ENCODE measurements at places on chromosomes 3 and 15.

DNA sequence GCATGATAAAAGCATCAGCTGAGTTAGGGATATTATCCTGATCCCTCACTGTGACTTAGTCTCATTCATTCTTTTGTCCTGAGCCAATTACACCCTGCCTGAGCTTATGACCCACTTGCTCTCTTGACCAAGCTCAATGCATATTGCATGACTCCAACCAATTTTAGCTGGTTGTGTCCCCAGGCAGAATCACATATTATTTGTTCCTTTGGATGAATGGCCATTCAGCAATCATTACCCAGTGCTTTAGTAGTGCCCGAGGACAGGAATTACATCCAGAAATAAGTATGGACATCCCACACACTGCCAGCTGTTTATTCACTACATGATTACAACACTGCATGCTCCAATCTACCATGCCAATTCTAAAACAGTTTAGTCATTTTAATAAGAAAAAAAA, 322.5 kb downstream of the ZBBX start:
- no peak for DNase-seq

GRCh38 chr15:56199038-56199437, 44.6 kb downstream of the RFX7 start:
- no peak for DNase-seq

- DNase-seq, result no peak
Measured at GRCh38 chr15:92116330-92116729, 262.8 kb downstream of the SLCO3A1 start.

DNA sequence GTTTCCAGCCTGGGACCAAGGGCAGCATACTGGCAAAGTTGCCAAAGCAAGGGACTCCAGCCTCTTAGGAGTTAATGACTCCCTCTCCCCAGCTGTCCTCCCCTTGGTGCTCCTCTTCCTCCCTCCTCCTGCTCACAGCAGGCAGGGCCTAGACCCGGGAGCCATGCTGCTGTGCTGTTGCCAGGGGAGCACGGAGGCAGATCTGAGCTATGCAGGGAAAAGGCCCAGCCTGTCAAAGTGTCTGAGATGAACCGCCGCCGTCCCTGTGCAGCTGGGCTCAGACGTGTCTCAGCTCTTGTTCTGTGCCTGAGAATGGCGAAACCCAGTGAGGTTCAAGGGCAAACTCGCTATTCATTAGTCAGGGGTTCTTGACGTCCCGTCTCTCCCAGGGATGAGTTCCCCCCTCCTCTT, 60.8 kb upstream of the POLG start:
- DNase-seq, result no peak
